Substantia nigra (tissue), 51 donors: ENCODE measurements at places on chromosomes 6 and 20.

DNA sequence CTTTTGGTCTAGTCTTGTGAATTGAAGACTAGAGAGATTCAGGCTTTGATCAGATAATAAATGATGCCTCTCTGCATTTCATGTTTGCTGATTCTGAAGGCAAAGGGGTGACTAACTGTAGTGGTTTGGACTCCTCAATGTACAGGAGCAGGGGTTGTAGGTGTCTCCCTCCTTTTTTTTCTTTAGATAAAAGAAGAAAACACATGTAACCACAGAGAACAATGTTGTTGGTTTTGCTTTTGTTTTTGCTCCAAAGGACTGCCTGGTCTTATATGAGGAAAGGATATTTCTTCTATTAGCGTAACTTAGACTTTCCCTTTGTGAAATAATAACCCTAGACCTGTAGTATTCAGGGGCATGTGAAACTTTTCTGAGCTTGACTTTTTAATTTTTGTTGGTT lies 53.2 kb downstream of the RFPL4B start:
- no peak for DNase-seq

GRCh38 chr6:52922161-52922560 lies 12.7 kb upstream of the GSTA3 start:
- DNase-seq, result no peak

DNA sequence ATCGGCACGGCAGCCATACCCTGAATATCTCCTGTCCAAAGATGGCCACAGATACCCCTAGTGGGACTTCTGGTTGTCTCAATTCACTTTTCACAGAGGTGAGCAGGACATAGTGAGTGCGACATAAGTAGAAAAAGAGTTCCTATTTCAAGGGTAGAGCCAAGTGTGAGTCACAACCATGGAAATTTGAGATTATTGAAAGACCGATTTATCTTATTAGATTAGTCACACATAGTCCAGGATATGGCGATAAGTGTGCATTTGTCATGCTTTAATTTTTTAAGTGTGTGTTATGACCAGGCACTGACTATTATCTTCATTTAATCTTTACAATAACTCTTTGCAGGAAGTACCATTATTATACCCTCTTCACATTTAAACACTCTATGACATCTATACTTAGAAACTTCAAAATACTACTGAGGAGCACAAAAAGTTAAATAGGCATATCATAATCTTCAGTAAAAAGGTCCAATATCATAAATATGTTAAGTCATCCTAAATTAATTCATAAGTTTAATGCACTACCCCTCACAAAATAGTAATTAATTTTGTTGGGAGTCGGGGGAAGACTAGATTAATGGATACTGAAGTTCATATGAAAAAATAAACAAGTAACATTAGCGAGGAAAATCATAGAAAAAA lies 13.4 kb upstream of the TNFAIP3 start:
- DNase-seq, result no peak

- peak; percentile 79 for DNase-seq
Observed at GRCh38 chr20:327186-328026, 2.1 kb downstream of the SOX12 start.
